ENCODE measurements at places on chromosomes 2 and 18.

GRCh38 chr2:66334237-66335029 is 100.5 kb upstream of the MEIS1 start:
- DNase-seq = no peak

- DNase-seq = no peak
These were observed 194.1 kb downstream of the PRKCE start for GRCh38 chr2:45845566-45845965.

- no peak for DNase-seq
These were observed 19.2 kb upstream of the ASXL2 start for GRCh38 chr2:25897506-25897905.

- DNase-seq = no peak
These were observed 61.9 kb upstream of the RND3 start for GRCh38 chr2:150549381-150549780.

GRCh38 chr2:85706599-85707296 is 12.6 kb downstream of the GNLY start:
- DNase-seq = no peak

- DNase-seq = no peak
These were observed 30.9 kb downstream of the LONRF2 start for GRCh38 chr2:100291152-100291970.

DNA sequence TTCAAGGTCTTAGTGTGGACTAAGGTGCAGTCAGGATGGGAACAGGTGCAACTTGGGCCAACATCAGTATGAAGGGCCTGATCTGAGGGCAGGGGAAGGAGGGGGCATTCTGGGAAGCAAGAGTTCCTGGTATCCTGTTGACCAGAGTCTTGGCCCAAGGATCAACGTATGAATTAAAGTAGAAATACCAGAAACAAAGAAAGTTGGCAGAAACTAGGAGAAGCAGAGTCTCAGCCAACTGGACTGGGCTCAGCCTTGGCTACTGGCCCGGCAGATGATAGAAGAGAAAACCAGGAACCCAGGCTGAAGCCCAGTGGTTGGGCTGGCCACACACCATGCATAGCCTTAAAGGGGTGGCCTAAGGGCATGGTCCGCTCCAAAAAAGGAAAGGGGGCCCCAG is 2.3 kb downstream of the CETN1 start:
- no peak for DNase-seq

DNA sequence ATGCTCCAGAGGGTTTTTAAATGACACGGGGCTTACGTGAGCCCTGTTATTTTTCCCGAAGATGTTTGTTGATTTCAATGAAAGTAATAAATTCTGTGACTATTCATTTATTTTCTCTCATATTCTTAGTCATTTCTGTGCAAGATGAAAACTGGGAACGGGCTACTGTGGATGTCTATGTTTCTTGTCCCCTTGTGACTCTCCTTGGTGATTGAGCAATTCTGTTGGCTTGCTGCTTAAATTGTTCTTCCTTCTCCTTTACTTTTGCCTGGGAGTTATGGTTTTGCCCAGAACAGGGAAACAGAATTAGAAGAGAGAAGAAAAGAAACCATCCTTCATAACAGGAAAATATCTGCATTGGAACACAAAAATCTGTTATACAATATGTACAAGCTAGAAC is 508.2 kb upstream of the DSEL start:
- no peak for DNase-seq

DNA sequence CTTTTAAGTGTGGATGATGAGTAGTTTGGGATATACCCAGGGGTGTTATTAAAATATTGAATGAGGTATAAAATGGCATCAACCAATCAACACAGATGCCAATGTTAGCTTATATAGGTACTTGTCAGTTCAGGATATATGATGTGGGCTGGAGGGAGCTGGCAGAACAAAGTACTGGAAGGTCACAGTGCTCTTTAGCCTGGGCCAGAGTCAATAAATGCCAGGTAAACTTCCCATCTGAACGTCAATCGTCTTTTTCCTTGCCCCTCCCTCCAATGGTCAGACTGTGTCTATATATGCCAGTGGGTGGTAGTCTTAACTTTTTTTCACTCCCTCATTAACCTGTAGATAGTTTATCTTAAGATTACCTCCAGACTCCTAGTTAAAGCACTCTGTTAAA is 140.8 kb upstream of the RBMS1 start:
- no peak for DNase-seq

GRCh38 chr2:23360571-23361125 is 24.3 kb upstream of the KLHL29 start:
- no peak for DNase-seq

GRCh38 chr2:58739033-58739432 is 497.9 kb upstream of the FANCL start:
- DNase-seq = no peak

DNA sequence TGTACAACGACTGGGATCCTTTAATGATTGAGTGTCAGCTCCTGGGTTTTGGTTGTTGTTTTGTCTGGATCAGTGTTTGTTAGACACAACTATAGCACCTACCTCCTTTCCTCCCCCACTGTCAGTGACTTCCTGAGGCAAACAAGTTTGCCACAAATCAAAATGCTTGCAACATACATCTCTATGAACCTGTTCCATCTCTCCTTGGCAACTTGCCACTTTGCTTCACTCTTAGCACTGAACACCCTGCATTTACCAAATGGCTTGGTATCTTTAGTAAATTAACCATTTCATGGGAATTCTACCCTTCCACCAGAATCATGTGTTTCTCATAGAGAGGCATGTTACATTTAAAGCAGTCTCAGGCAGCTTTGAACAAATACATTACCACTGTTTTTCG is 301.1 kb upstream of the TANK start:
- no peak for DNase-seq

- DNase-seq = no peak
These were observed 95.5 kb downstream of the MTCL1 start for GRCh38 chr18:8800876-8801262.

Data from stimulated activated CD4-positive, alpha-beta T cell treated with anti-CD3 and anti-CD28 coated beads, Interleukin-1b, Interleukin-23, amount 100 ng/mL, for 1 hour (primary cell).